ENCODE measurements at places on chromosomes 6 and 20.

- DNase-seq, result no peak
Measured at GRCh38 chr6:112839525-112839961, 492.4 kb downstream of the RFPL4B start.

DNA sequence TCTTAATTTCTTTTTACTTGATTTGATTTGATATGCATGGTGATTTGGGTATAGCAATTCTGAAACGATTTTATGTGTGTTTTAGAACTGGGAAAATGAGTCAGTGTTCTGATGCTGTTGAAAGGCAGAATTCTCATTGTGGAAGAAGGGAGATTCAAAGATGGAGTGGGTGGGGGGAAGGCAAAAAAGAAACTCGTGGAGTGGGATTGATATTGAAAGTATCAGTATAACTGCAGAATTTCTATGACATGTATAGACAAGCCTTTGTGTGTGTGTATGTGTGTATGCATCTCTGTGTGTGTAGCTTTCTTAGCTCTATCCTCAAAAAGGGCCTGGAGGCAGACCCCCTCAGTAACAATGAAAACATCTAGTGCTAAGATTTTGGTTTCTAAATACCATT, 184.3 kb upstream of the OLIG3 start:
- no peak for DNase-seq

DNA sequence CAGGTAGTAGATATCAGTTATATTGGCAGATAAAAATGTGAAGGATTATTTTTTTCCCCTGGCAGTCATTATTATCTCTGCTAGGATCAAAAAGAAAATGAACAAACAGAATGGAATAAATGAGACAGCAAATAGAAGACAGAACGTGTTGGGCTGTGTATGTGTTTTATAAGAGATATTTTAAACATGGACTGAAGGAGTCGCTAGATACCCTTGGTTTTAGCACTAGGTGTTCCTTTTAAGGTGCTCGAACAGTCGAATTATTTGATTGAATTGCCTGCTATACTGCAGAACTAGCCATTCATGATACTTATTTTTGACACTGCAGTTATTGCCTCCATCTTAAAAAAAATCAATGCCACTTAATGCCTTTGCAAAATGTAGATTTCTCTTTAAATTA, 3.7 kb downstream of the GRIK2 start:
- no peak for DNase-seq

DNA sequence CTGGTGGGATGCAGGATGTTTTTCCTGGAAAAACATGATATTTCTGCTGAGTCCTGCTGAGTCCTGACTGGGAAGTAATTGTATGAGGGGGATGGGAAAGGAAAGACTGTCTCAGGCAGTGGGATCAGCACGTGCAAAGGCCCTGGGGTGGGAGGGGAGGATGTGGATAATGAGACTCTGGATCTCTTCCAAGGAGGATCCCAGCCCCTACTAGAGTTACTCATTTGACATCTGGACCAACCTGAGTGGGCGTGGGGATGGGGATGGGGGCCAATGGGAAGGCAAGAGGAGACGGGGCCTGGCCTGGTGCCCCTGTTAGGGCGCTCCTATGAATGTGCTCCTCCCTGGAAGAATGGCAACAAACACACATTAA, 73.0 kb downstream of the CD40 start:
- DNase-seq, result no peak

DNA sequence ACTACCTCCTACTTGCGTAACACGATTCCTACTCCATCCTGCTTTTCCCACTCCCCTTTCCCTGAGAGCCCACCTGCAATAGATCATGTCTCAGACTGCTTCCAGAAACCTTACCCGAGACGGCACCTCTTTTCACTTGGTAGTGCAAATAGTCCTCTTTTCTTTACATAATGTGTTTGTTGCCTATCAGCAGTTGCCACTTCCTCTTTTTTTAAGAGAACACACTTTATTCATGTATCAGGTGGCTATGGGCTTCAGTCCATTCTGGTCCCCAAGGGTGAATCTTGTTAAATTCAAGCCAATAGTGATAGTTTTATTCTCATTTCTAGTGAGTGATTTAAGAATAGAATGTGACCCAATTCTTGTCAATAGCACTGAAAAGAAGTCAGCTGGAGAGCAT, 57.7 kb upstream of the FERMT1 start:
- no peak for DNase-seq

GRCh38 chr20:51092338-51092737, 69.4 kb upstream of the KCNG1 start:
- DNase-seq, result no peak

DNA sequence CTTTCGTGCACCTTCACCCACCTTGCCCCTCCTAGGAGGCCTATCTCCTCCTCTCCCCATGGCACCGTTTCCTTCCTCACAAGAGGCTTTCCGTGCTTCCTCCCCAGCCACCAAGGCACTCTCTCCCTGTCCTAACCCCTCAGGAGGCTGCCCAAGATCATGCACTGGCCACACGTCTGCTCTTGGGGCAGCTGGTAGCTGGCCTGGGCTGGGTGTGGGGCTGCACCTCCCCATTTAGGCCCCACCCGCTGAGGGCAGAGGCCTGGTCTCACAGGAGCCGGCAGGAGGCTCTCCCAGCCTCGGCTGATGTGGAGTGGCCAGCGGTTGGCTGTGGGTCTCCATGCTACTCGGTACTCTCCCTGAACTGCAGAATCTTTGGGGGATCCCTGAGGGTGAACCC, 13.6 kb downstream of the NOL4L start:
- DNase-seq, result no peak

DNA sequence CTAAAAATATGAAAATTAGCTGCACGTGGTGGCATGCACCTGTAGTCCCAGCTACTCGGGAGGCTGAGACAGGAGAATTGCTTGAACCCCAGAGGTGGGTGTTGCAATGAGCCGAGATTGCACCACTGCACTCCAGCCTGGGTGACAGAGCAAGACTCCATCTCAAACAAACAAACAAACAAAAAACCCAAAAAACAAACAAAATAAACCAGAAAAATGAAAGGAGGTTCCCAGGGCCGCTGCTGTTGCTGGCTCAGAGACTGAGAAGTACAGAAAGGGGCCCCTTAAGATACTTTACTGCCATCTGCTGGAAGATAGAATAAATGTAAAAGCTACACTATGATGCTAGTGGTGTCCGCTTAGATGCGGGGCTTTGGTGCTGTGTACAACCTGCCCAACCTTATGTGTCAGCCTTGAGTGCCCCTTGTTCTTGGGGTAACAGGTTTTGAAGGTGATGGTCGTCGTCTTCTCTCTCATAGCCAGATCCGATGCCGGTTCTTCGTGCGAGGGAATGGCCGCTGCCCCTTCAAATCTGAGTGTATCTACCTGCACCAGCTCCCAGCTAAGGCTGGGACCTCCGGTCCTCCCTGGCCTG, 2.8 kb upstream of the FANCE start:
- DNase-seq, result peak; percentile 47

- no peak for DNase-seq
Measured at GRCh38 chr6:32432050-32432450, 7.6 kb upstream of the HLA-DRA start.

DNA sequence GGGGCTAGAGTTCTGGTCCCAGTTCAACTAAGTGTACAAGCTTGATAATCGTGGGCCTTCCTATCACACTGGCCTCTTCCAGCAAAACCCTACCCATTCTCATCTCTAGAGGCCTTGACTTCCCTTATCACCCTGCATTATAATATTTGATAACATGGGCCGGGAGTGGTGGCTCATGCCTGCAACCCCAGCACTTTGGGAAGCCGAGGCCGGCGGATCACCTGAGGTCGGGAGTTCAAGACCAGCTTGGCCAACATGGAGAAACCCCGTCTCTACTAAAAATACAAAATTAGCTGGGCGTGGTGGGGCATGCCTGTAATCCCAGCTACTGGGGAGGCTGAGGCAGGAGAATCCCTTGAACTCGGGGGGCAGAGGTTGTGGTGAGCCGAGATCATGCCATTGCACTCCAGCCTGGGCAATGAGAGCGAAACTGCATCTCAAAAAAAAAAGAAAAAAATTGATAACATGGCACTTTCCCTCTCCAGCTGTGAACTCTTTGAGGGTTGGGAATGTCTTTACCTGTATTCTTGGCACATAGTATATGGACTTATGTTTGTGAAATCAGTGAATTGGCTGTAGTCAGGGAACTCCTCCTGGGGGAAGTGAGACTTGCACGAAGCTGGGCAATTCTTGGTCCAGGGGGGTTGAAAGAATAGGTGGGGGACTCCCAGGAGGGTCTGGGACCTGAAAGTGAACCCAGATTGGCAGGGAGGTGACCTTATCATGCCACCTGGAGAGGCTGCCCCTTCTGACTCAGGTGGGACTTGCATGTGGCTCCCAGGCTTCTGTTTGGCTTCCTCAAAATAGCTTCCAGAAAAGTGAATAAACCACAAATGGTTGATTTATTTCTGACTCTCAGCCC, 915 bp upstream of the C6orf47 start:
- DNase-seq, result no peak

DNA sequence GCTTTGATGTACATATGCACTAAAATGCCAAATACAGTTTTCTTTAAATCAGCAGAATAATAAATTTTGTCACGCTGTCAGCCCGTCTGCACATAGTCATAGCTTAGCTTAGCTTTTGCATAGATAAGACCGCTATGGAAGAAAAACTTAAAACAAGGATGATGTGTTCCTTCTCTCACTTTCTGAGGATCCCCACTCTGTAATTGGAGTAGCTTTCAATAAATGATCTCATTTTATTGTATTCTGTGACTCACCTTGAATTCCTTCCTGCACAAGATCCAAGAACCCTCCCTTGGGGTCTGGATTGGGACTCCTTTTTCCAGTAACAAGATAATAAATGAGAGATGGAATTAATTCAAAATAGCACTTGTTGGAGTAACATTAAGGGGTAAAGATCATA, 186.2 kb downstream of the CDH26 start:
- no peak for DNase-seq

DNA sequence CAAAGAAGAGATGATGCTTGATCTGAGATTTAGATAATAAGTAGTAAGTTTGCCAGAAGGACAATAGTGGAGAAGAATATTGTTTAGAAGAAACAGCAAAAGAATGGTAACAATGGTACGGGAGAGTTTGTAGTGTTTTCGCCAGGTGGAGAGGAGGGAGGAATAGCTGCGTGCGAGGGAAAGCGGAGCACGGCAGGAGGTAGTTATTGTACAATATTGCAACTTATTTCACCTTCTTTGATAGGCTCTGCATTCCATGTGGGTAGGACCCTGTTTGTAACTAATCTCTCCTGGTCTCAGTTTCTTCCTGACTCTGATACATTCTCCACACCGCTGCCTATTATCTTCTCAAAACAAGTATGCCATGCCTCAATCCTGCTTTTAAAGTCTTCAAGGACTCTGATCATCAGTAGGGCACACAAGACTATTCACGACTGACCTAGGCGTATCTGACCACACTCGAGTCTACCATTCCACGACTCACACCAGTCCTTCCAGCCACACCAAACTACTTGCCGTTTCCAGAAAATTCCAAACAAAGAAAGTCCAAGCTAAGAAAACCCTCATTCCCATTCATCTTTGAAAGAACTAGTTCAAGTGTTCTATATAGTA, 1.1 kb downstream of the PPIL4 start:
- DNase-seq, result no peak

DNA sequence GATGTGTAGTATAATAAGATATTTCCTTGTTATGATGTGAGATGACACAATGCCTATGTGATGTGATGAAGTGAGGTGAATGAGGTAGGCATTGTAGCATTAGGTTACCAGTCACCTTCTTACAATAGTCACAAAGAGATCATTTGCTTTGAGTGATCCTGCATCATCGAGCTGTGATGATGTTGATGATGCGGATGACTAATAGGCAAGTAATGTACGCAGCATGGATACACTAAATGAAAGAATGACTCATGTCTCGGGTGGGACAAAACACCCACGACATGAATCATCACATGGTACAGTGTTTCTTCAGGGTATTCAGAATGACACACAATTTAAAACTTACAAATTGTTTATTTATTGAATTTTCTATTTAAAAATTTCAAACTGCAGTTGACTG, 806.3 kb upstream of the GJE1 start:
- DNase-seq, result no peak

GRCh38 chr6:53250176-53251032, 98.3 kb downstream of the ELOVL5 start:
- no peak for DNase-seq

DNA sequence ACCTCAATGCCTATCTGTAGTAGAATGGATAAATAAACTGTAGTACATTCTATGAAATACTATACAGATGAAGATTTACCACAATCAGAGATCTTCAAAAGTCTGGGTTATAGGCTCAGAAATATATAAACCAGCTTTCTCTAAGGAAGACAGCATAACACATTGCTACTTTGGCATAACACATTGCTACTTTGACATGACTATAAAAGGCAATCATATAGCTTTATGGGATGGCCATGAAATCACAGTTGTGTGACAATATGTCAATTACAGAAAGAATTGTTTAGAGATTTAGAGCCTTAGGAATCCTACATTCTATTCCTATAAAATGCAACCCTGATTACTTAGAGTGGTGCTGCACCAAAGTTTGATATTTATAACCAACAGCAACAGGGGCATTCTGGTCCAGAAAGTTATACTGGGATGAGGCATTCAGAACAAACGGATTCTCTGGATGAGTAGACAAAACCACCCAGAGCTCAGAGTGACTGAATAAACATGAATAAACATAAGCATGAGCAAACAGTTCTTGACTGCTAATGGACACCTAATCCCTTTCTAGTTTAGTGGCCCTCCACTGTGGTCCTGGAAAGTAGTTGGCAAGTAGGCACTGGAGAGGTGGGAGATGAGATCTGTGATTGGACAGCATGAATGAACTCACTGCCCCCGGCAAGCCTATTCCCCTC, 12.0 kb downstream of the TTI1 start:
- DNase-seq, result no peak

- no peak for DNase-seq
Measured at GRCh38 chr6:125112934-125113333, 40.6 kb upstream of the TPD52L1 start.
